GM13976 (cell line): ENCODE measurements at places on chromosomes 6 and 20.
A peak's percentile ranks its signal among the peaks of the same experiment; 100 is the strongest.

GRCh38 chr6:15786846-15787245, 124.0 kb upstream of the DTNBP1 start:
- no peak for DNase-seq

DNA sequence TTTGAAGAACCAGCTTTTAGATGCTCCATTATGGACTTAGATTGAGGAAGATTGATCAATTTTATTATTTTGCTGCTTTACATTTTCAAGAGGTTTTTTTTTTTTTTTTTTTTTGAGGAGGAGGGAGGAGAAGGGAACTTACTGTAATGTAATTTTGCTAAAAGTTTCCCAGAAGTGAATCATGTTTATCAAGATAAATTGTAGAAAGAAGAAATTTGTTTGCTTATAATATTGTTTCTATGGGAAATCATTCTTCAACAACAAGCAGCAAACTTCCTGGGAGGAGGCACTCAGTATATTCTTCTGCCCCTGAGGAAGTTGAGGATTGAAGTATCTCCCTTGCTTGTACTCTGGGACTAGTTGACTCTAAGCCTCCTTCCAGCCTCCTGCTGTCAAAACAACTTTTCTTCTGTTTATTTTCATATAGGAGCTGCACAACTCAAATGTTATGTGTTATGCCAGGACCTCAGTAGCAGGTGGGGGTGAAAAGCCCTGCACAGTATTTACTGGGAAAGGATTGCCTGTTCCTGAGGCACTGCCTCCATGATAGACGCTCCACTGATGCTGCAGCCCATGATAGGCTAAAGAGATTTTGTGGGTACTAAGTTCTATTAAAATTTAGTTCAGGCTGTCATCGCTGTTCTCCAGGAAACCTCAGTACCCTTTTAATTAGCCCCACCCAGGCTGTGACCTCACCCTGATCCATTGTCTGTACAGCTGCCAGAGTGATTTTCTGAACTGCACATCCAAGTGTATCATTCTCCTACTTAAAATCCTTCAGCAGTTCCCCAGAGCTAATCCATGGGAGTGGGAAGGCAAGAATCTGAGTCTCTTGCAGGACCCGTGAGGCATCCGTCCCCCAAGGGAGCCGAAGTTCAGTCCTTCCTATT, 51.9 kb downstream of the CARMIL1 start:
- no peak for DNase-seq

GRCh38 chr6:41122373-41122772, 31.8 kb downstream of the TREML1 start:
- no peak for DNase-seq

- no peak for DNase-seq
These were observed 33.8 kb upstream of the AKAP12 start for GRCh38 chr6:151205721-151206600.

GRCh38 chr6:90100059-90100665, 196.5 kb downstream of the BACH2 start:
- no peak for DNase-seq

DNA sequence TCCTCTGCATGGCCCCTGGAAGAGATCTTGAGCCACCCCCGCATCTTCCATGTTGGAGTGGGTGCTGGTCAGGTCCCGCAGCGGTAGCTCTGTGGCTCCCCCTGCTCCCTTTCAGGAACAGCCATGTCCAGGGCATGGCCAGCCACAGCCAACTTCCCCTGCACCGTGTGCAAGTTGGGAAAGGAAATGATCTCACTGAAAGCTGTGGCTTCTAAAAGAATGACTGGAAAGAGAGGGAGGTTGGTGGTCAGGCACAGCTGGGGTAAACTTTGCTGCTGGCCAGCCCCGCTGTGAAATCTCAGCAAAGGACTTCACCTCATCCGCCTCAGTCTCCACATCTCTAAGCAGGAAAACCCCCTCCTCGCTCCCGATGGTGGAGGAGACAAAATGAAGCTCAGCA, 153.6 kb upstream of the CST7 start:
- peak; percentile 47 for DNase-seq

GRCh38 chr6:12150812-12151432, 138.8 kb downstream of the HIVEP1 start:
- DNase-seq = no peak

DNA sequence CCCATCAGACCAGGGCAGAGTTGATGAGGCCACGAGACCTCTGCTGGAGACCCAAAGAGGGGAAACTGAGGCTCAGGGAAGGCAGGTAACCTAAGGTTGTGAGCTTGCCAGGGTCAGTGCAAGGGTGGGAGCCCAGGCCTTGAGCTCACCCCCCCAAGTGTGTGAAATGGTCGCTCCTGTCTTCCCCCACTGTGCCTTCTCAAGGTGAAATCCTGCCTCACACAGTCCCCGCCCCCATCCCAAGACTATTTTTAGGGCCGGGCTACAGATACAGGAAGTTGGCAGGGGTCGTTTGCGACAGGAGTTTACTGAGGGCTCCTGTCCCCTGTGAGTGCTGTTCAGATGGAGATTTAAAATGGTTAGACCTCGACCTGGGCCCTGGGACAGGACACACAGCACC, 18.7 kb upstream of the GATA5 start:
- no peak for DNase-seq

GRCh38 chr6:79215213-79215824, 19.2 kb downstream of the HMGN3 start:
- DNase-seq = no peak

GRCh38 chr6:161225681-161226008, 48.2 kb downstream of the AGPAT4 start:
- DNase-seq = no peak

DNA sequence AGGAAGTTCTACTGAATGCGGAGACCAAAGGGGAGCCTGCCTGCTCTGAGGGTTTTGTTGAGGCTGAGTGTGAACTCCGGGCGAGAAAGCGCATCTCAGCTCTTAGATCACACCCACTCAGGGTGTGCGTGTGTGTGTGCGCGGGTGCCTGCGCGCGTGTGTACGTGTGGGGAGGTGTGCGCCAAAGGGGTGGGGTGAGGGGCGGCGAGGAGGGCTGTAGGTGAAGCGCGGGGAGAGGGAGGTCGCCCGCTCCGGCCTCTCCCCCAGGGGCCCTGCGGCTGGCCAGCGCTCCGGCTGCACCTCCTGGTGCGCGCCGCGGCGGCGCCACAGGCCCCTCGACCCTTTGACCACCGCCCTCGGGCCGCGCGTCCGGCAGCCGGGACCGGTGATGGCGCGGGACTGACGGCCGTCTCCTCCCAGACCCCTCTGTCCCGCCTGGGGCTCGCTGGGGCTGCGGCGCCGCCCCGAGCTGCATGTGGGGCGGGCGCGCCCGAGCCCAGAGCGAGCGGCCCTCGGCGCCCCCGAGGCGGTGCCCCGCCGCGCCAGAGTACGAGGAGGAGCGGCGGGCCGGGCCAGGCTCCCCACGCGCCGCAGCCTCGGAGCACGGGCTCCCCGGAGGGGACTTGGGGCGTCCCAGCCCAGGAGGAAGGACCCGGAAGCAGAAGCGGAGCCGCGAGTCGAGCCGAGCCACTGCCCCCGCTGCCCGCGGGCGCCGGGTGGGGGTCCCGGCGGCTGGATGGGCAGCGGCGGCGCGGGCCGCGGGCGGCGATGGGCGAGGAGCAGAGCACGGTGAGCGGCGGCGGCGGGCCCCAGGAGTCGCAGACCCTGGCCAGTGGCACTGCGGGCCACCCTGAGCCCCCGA, at the start of gene RNF217:
TSS of gene RNF217 (plus strand) at position 661 of the 862 bp plus-strand sequence. CDS start at position 769, 108 bp downstream.
- DNase-seq = peak; percentile 31

DNA sequence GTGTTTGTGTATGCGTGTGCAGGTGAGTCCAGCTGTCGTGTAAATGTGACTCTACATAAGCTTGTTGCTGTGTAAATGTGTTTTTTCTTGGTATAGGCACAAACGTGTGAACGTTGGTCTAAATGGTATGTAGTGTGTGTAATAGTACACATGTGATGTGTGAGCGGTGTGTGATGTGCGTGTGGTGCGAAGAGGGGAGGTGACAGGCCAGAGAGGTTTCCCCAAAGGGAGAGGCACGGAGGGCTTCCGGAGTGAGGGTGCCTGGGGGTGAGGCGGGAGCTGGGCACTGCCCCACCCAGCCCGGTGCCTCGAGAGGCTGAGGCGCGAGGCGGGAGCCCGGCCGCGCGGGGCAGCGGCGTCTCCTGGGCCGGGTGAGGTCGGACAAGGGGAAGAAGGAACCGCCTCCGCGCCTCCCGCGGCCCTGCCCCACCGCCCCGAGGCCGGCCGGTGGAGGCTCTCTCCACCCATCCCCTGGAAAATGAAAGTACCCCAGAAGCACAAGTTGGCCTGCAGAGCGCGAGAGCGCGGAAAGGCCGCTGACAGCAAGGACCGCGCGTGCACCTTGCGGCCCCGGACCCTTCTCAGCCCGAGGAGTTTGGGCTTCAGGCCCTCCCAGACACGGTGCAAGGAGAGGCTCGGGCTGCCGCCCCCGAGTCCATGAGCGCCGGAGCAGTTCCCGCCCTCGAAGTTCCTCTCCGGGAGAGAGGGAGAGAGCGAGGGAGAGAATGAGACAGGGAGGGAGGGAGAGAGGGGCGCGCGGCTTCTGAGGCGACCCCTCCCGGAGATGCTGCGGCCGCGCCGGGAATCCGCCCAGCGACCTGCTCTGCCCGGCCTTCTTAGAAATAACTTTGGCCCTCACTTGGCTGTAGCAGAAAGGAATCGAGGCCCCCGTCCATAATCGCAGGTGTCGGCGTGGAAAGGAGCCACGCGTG, 43.2 kb upstream of the OSTM1 start:
- DNase-seq = peak; percentile 78

DNA sequence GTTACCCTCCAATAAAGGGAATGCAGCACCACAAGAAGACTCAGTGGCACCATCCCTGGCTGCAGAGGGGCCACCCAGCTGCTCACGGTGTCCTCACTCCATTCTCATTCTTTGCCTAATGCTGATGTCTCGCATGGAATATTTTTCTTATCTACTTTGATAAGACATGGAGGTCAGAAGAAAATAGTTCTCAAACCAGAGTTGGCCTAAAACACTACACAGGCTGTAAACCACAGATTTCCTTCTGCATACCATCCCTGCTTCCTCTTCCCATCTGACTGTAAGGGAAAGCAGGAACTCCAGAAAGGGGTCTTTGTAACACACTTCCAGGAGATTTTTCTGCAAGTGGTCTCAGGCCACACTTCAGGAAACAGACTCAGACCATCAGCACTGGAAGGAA, 43.1 kb upstream of the CD93 start:
- DNase-seq = no peak

- DNase-seq = no peak
These were observed 48.1 kb downstream of the CHMP4B start for GRCh38 chr20:33859157-33859695.

- no peak for DNase-seq
These were observed 42.0 kb upstream of the STMND1 start for GRCh38 chr6:17059850-17060249.

DNA sequence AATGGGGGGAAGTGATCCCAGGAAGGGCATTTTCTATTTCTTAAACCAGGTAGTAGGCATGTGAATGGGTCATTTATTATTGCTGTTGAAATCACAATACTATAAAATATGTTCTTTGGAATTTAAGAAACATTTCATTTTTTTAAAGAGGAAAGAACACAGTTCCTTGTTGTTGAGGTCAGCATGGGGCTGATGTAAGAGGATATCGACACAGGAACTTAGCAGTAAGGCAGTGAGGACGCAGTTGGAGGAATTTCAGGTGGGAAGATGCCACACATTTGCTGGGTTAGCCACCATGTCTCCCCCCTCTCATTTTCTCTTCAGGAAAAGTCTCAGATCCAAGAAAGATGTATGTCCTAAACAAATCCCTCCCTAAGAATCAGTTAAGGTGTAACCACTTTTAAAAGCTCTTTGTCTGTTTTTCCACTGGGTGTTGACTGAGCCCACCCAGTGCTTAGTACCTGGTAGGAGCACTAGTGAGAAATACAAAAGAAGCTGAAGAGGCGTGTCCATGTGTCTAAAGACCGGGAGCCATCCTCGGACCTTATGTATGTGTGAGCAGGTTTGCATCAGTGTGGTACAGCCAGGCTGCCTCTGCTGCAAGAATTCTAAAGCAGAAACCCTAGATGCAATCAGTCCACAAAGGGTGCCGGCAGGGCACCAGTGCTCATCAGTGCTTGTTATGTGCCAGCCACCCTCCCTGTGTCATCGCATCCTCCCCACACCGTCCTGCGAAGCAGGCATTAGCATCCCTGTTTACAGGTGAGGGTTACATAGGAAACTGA, 98.9 kb downstream of the TCP11 start:
- no peak for DNase-seq

GRCh38 chr20:46342451-46343347, 34.4 kb upstream of the CDH22 start:
- DNase-seq = no peak

DNA sequence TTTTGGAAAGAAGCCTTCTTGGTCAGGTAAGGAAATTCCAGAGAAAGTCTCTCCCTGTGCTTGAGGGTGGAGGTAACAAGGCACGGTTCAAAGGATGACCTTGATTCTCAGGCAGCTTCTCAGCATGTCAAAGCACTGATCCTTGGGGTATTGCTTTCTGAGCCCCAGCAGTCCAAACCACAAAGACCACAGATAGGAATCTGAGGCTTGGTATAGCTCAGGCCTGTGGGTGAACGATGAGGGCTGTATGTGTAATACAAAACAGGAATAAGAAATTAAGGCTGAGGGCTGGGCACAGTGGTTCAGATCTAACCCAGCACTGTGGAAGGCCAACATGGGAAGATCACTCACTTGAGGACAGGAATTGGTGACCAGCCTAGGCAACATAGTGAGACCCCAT, 70.2 kb upstream of the SLC22A1 start:
- DNase-seq = no peak

- no peak for DNase-seq
These were observed 73.6 kb downstream of the RSPH3 start for GRCh38 chr6:158926414-158926813.

DNA sequence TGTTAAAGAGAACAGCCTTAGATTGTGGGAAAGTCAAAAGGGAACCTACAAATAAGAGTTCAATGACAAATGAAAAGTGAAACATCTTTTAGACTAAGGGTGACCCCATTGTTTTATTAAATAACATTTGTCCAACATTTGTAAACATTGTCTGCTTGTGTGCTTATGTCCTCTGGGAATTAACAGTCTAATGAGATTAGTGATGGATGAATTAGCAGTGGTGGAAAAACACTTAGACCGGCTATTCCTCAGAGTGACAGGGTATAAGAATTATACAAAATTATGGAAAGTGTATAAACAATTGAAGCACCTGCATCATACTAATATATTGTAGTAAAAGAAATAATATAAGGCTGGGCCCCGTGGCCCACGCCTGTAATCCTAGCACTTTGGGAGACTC, 29.3 kb upstream of the HFE start:
- no peak for DNase-seq
